CD4-positive, alpha-beta T cell treated with Interleukin-4 for 4 hours (primary cell): ENCODE measurements at places on chromosomes 2 and 18.
A peak's percentile ranks its signal among the peaks of the same experiment; 100 is the strongest.

DNA sequence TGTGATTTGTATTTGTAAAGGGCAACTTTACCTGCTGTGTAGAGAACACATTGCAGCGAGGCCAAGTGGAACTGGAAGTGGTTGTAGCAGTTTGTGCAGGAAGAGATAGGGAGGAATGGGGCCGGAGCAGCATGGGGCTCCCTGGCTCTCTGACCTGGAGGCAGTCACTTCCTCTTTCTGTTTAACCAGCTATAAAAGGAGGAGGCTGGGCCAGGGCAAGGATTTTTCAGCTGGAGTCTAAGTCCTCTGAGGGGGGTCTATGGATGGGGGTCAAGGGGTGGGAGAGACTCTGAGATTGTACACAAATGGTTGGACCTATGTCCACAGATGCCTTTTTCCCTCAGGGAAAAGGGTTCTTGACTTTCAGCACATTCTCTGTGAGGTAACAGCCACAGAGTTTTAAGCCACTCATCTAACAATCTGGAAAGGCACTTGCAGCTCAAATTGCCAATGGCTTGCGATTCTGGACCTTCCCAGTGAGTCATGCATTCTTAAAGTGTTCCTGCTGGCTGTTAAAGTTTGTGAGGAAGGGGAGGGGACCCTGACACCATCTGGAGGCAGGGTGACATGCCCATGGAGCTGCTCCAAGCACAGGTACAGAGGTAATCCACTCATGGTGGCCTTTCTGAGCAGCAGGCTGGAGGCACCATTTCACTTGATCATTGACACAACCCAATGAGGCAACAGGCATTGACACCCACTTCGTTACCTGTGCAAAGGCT is 347.0 kb downstream of the CYRIA start:
- DNase-seq, result no peak

GRCh38 chr2:143815082-143815481 is 685.9 kb downstream of the ARHGAP15 start:
- no peak for DNase-seq

- no peak for DNase-seq
Measured at GRCh38 chr2:123746006-123746405, 279.1 kb upstream of the CNTNAP5 start.

DNA sequence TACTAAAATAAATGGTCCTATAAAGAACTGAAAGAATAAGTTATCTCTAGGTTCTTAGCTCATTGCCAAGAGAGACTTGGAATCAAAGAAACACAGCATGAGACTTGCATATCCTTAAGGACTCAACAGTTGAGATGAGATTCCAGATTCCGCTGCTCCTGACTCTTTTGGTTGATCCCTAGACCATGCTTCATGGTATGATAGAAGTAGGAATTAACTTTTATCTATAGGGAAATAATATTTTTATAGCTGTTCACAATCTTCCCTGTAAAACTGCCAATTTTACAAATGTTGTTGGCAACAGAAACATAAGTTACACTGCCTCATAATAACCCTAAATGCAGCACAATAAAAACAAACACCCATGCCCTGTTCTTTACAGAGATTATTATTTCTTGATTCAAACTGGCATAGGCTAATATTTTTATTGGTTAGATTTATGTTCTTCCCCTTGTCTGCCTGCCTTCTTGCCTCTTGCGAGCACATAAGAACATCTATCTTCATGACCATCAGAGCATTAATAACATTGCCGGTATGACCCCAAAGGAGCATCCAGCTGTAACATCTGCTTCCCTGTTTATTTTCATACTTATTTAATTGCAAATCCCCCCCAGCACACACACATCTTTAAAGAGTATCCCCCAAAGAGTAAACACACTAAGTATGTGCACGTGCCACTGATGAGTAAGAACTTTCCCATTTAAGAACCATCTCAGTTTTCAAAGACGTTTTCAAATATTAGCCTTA is 735.7 kb upstream of the SLC8A1 start:
- no peak for DNase-seq

- no peak for DNase-seq
Measured at GRCh38 chr2:23693606-23693951, 233.3 kb downstream of the ATAD2B start.

DNA sequence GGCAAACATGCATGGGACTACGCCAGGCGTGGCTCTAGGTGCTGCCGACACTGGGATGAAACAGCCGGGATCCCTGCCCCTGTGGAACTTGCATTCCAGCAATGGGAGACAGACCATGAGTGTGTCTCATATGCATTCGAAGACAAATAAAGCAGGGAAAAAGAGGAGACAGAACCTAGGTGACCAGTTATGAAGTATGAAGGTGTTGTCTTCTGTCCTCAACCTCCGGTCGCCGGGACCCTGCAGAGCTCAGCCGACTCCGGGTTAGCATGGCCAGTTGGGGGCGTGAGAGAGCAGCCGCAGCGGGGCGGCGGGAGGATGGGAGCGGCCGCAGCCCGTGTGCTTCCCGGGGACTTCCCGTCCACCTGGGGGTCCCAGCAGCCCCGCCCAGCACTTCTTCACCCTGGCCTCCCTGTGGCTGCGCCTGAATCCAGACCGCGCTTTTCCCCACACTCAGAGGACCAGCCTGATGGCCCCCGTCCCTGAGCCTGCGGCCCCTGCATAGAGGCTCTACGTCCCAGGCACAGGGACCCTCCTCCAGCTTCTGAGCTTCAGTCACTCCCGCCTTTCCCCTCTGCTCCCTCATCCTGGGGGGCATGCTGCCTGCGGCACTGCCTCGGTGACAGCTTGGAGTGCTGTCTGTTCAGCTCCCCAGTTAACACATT is 11.4 kb downstream of the ID2 start:
- DNase-seq, result no peak

- no peak for DNase-seq
Measured at GRCh38 chr18:13452388-13452811, 233.8 kb downstream of the LDLRAD4 start.

- peak; percentile 20 for DNase-seq
Measured at GRCh38 chr18:77650799-77651385, 401.2 kb downstream of the GALR1 start.

DNA sequence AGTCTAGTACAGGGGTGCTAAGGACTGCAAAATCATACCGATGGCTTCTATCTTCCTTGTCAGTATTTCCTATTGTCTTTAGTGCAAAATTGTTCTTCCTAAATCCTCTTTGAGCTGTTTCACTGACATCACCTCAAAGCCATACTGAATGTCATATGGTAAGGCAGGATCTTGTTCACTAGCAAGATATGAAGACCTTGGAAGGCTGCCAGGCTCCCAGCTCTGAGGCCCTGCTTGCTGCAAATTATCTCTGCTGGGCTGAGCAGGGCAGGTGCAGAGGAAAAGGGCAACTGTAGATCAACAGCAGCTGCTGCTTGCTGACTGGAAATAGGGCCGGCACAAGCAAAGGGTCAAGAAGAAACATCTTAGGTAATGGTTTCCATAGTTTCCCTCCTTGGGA is 58.2 kb downstream of the PMAIP1 start:
- no peak for DNase-seq

DNA sequence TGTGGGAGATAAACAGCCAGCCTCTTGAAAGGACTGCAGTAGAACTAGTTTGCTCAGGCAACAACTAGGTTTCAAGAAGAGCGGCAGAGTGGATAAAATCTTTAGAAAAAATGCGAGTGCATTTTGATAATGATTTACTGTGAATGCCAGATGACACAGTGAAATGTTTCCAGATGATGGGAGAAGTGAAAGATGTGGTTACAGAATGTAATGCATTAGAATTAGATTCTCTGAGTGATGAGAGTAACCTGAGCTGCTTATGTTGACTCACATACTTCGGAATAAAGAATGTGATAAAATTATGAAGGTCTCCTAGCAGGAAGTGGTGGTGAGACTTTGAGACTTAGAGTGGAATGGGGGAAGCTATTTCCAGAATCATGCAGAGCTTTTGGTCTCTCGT is 184.3 kb downstream of the GULP1 start:
- no peak for DNase-seq

DNA sequence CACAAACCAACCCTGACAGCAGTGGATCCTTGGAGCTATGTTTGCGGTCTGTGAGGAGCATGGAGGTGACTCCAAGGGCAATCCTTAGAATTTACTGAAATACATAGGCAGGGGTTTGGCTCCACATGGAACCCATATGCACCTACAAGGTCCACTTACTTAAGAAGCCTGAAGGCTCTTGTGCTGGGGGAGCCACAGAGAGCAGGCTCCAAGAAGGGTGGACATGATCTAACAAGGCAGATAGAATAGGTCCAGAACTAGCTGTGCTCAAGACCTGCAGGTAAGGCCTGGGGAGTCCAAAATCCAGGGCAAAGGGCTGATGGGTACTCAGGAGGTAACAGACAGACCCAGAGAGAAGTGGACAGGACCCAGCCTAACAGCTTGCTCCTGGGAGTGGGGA is 1.2 kb upstream of the CDK5R2 start:
- DNase-seq, result no peak

GRCh38 chr2:53182601-53183000 is 585.0 kb upstream of the CHAC2 start:
- no peak for DNase-seq

GRCh38 chr2:70944111-70944690 is 8.5 kb downstream of the ATP6V1B1 start:
- DNase-seq, result no peak

GRCh38 chr2:54691445-54692135 is 31.9 kb upstream of the EML6 start:
- no peak for DNase-seq

- DNase-seq, result peak; percentile 81
Measured at GRCh38 chr2:152730591-152731333, 12.3 kb downstream of the ARL6IP6 start.
